ENCODE measurements at places on chromosomes 3 and 15.

- DNase-seq, result no peak
Measured at GRCh38 chr3:71450162-71450561, 133.4 kb downstream of the FOXP1 start.

GRCh38 chr3:140052771-140053702 lies 118.1 kb downstream of the CLSTN2 start:
- DNase-seq, result no peak

GRCh38 chr3:42728056-42728455 lies 25.5 kb upstream of the HHATL start:
- DNase-seq, result no peak

DNA sequence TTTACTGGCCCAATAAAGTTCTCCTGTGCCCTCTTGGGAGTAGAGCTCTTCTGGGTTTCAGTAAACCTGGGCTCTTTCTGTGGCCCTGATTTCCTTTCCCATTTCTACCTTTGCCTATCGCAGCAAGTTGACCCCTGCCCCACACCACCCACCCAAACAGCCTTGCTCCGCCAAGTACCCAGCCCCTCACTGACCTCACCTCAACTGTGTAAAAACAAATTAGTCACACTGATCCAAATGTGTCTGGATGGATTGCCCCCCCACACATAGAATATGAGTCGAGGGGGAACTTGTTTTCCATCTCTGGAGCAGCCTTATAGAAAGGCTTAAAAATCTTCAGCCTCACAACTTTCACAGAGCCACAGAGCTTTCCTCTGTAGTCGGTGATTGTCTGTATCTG lies 28.6 kb upstream of the VEPH1 start:
- DNase-seq, result no peak

GRCh38 chr3:43515970-43516635 lies 105.7 kb downstream of the ANO10 start:
- no peak for DNase-seq

GRCh38 chr3:180011927-180012326 lies 24.8 kb downstream of the PEX5L start:
- no peak for DNase-seq

- no peak for DNase-seq
Measured at GRCh38 chr3:34207002-34207401, 408.6 kb downstream of the PDCD6IP start.

DNA sequence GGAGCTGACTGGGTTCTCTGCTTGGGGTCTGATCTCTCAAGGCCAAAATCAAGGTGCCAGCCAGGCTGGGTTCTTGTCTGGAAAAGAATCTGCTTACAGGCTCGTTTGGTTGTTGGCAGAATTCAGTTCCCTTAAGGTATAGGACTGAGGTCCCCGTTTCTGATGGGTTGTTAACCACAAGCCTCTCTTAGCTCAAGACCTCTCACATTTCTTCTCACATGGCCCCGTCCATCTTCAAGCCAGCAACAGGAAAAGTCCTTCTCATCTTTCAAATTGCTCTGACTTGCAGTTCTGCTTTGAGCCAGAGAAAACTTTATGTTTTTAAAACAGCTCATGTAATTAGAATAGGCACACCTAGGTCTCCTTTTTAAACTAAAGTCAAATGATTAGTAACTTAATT lies 20.4 kb downstream of the UACA start:
- DNase-seq, result no peak

- no peak for DNase-seq
Measured at GRCh38 chr3:15758295-15758694, 39.5 kb downstream of the ANKRD28 start.

DNA sequence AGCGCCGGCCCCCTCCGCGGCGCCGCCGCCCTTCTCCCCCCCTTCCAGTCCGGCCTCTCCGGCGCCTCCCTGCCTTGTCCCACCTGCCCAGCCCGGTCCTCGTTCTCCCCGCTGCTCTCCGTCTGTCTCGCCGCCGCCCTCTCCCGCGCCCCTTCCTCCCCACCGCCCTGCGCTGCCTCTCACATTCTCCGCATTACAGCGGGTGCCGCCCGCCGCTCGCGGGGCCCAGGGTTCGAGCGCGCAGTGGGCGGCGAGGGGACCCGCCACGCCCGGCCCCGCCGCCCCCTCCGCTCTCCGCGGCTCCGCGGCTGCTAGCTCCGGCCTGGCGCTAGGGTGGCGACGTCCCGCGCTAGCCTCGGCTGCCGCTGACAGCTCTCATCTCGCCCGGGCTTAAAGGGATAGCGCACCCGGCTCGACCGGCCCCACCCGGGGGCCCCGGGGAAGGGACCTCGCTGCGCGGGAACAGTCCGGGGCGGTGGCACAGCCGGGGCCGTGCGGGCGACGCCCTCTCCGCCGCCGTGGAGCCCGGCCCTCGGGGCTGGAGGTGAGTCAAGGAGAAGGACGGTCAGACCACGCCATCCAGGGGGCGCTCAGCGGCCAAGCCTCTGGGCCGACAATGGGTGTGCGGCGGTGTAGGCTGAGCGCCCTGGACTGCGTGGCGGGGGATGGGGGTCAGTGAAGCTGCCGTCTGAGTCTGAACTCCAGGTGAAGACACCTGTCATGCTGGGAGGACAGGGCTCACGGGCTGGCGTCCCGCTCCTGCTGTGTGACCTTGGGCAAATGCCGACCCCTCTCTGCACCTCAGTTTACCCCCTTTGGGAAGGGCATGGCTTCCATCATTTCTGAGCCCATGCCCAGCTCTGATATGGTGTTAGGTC lies 187.4 kb upstream of the LINGO1 start:
- no peak for DNase-seq

GRCh38 chr3:71563827-71564226 lies 19.7 kb downstream of the FOXP1 start:
- DNase-seq, result no peak

Data from NCI-H187 treated with DMSO at 0.1 percent for 48 hours (cell line).